ENCODE measurements at places on chromosomes 4 and X.

- DNase-seq = no peak
Measured at GRCh38 chr4:147786031-147786430, 54.1 kb downstream of the ARHGAP10 start.

DNA sequence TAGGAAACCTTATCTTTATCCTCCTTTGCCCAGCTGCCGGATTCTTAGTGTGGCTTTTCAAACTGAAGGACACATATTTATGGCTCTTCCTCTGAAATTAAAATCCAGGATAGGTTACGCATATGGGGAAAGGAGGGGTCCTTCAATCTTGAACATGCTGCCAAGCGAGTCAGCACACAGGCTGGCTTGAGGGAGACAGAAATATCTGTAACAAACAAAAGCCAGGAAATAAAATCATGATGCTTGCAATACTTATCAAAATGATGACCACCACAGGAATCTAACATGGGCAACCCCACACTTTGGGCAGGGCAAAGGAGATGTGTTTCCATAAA is 196.4 kb upstream of the LDB2 start:
- DNase-seq = no peak

DNA sequence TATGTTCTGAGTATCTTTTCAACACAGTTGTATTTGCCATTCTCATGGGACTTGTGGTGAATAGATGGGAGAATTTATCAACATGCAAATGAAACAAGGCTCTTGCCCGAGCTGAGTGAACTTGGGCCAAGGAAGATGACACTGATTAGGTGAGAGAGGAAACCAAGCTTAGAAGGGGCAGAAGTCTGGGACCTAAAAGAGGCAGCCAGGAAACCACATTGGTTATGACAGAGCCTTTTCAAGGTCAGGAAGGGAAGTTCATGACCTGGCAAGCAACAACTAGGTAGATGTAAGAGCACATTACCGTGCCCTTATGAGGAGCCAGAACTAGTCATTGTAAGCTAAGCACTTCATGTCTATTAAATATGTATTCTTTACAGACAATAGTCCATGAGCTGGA is 590.3 kb downstream of the PACRGL start:
- DNase-seq = no peak

DNA sequence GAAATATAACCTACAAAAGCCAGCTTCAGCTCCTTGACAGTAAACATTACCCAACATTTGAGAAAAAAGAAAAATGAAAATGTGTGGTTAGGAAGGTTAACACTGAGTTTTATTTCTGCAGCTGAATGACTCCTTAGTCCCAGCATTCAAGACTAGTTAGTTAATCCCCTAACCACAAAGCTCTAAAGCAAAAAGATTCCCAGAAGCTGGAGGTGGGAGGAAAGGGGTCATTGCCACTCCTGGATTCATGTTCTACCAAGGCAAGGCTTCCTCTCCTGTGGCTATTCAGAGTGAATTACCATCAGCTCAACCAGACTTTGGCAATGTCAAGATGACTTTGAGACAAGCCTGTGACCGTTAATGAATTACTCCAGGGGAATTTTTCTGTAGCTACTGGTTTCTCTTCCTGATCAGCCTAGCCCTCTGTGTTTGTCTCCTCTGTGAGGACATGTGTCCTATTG is 63.6 kb downstream of the HADH start:
- no peak for DNase-seq

DNA sequence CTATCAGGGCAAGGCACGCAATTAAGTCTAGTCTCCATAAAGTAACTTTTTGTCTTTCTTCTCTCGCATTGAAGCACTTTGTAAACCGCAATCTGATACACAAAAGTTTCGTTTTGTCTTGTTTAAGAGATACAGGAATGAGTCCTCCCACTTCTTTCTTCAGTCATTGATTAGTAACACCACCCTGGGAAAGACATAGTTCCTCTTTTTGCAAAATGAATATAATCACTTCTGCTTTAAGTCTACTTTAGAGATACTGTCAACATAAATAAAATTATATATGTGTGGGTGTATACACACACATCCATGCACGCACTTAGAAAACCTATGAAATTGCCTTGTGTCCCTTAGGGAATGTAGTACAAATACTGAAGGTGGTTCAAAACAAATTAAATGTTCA is 11.7 kb downstream of the COQ2 start:
- DNase-seq = no peak

DNA sequence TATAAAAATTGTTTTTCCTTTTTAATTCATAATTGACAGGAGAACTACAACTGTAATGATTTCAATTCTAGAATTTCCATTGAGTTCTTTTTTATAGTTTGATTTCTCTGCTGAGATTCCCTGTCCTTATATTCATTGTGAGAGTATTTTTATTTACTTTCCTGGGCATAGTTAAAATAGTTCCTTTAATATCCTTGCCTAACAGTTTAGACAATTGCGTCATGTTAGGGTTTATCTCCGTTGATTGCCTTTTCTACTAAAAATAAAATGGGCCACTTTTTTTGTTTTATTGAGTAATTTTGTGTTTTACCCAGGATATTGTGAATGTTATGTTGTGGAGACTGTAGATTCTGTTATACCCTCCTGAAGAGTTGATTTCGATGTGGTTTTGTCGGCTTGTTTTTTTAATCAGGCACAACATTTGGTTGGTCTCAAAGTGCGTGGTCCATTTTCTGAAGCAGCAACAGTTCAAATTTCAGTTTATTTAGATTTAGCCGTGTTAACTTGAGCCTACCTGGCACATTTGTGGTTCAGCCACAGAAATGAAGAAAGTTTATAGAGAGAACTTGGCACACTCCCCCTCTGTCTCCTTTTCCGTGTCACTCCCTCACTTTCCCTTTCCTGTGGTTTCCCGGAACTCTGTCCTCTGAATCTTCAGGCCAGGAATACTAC is 16.0 kb upstream of the PRRG1 start:
- DNase-seq = no peak

GRCh38 chrX:113058634-113059033 is 218.0 kb upstream of the AMOT start:
- no peak for DNase-seq

- DNase-seq = no peak
Measured at GRCh38 chr4:107740381-107740780, 20.3 kb upstream of the PAPSS1 start.

DNA sequence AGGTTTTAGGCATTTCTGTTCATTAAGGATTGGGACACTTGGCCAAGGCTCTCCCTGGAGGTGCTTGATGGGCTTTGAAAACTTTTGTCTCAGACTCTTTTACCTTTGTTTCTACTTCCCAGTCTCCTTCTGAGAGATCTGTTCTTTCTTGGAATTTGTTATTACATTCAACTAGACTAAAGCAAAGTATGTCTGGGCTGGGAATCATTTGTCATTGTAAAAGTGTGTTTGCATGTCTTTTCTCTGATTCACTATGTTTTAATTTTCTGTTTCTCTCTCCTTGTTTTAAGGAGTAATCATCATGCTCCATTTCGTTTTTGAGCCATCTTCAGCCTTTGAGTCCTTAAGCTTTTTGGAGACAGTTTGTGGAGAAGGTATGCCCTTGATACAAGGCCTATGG is 12.2 kb upstream of the PGRMC2 start:
- no peak for DNase-seq

GRCh38 chr4:61468024-61468720 is 268.0 kb downstream of the ADGRL3 start:
- no peak for DNase-seq

DNA sequence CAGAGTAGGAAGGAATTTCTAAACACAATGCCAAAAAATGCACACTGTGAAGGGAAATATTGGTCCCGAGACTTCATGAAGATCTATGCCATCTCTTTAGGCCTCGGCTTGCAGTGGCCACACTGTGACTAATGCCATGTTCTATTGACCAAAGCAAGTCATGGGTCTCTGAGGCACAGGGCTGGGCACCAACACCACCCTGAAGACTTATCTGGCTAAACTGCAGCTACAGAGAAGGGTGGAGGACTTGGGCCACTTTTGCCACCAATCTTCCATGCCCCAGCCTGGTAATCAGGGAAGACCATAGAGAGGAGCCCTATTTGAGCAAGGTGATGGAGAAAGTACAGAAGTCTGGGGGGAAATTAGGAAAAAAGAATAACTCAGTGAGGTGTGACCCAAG is 42.1 kb downstream of the HMX1 start:
- DNase-seq = no peak

- DNase-seq = no peak
Measured at GRCh38 chrX:25156323-25156722, 140.6 kb upstream of the ARX start.

- no peak for DNase-seq
Measured at GRCh38 chrX:23390979-23391378, 56.3 kb downstream of the PTCHD1 start.

All from stimulated activated CD4-positive, alpha-beta T cell treated with anti-CD3 and anti-CD28 coated beads, Interleukin-4, amount 100 ng/mL, for 4 hours (primary cell).